Right renal cortex interstitium (tissue), 3 donors: ENCODE measurements at places on chromosomes 5 and 9. TPM values are rescaled to one million over a fixed set of nuclear protein-coding genes. Genes with fewer than 3 reads are reported as not detected.

- no peak for DNase-seq
These were observed 6.1 kb upstream of the PRR16 start for GRCh38 chr5:120457839-120458507.

GRCh38 chr5:93236807-93237421 is 344.1 kb downstream of the NR2F1-AS1 start:
- no peak for DNase-seq

GRCh38 chr5:56282216-56282615 is 49.1 kb upstream of the ANKRD55 start:
- DNase-seq: no peak

DNA sequence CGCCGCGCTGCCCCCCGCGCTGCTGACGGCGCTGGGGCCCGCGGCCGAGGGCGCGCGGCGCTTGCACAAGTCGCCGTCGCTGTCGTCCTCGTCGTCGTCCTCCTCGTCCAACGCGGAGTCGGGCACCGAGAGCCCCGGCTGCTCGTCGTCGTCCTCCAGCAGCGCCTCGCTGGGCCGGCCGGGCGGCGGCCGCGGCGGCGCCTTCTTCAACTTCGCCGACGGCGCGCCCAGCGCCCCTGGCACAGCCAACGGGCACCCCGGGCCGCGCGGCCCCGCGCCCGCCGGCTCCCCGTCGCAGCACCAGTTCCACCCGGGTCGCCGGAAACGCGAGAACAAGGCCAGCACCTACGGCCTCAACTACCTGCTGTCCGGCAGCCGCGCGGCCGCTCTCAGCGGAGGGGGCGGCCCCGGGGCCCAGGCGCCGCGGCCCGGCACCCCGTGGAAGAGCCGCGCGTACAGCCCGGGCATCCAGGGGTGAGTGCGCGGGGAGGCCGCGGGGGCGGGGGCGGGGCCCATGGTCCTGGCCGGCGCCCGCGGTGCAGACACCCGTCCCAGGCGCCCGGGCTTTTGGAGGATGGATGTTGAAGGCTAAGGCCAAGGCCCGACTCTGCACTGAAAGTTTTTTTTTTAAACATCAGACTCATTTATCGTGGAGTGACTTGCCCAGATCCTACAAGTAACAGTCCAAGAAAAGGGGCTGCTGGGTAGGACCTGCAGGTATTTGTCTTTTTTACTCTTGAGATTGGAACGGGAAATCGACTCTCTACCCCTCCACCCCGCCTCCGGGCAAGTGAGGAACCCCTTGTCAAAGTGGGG is 1.2 kb downstream of the TENT4A start:
- DNase-seq: no peak

GRCh38 chr9:27722866-27723265 is 149.6 kb upstream of the C9orf72 start:
- DNase-seq: no peak

- DNase-seq: no peak
These were observed 3.6 kb downstream of the GLDC start for GRCh38 chr9:6641961-6642360.

DNA sequence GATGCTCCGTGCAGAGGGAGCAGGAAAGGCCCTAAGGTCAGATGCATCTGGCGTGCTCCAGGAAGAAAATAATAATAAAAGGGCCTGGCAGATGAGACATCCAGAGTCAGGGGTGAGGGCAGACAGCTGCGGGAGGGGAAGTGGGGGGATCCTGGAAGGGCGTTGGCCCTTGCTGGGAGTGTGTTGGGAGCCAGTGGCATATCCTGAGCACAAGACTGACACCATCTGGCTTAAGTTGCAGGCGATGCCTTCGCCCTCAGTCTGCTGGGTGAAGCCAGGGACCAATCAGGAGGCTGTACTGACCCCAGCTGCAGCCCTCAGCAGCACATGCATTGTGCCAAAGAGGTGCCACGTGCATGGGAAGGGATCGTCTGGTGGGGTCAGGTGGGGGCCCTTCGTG is 3.8 kb downstream of the OR2V2 start:
- DNase-seq: no peak

DNA sequence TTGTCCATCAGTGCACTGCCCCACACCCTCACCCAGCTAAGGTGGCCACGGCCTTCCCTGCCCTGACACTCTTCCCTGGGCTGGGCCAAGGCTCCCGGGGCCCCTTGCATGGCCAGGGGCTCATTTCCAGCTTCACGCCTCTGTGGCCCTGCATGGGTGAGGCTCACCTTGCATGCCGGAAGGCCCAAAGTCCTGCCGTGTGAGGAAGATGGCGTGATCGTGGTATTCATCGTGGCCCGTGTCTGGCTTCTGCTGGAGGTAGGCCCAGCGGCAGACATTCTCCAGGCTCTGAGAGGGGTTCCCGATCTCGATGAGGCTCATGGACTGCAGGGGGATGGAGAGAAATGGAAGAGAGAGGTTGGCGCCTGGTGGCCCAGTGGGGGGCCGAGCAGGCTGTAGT is 98.4 kb downstream of the ZNF354C start:
- no peak for DNase-seq

DNA sequence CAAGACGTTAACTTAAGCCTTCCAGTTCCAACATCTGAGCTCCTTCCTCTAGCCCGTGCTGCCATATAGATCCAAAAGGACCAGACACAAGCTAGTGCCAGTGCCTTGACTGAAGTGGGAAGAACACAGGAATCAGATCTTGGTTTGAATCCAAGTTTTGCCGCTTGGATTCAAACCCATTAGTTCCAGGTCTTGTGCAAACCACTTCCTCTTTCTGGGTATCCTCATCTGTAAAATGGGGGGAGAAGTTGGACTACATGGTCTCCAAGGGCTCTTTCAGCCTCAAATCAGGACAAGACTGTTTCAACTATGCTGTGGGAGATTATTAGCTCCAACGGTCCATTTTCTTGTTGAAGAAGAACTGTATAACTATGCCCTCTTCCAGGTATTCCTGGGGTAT is 32.6 kb downstream of the TTLL11 start:
- no peak for DNase-seq

DNA sequence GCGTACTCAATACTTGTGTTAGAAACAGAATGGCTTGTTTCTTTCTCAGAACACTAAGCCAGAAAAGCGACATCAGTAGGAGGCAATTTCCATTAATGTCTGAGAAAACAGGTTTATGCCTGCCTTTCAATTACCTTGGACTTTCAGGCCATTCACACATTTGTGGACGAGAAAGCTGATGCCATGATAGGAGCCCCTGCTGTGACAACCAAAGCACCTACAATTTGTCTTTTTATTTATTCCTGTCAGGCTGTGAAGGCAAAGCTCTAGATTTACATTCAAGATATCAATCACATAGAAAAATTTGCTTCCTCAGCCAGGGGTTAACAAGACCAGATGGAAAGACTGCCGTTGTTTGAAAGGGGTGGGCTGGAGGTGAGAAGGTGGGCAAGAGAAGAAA is 76.2 kb downstream of the C7 start:
- no peak for DNase-seq

GRCh38 chr5:9834871-9835770 is 205.0 kb upstream of the TAS2R1 start:
- no peak for DNase-seq

DNA sequence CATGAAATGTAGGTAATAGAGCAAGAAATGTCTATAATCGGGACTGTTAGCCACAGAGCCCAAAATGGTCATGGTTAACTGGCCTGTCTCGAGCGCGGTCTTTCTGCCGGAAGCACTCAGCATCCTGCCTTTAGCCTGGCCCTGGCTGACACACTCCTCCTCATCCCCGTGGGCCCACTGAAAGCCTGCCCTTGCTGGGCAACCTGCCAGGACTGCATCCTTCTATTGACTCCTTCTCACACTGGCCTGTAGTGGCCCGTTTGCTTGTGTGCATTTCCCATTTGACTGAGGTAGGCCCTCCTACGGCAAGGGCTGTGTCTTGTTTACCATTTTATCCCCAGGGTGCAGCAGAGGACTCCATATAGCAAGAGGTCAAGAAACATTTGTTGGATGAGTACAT is 215.7 kb downstream of the ATPSCKMT start:
- no peak for DNase-seq

- DNase-seq: no peak
These were observed 214.4 kb downstream of the FOXD4L6 start for GRCh38 chr9:40913928-40914673.

GRCh38 chr5:124920909-124921666 is 174.6 kb upstream of the ZNF608 start:
- DNase-seq: no peak

DNA sequence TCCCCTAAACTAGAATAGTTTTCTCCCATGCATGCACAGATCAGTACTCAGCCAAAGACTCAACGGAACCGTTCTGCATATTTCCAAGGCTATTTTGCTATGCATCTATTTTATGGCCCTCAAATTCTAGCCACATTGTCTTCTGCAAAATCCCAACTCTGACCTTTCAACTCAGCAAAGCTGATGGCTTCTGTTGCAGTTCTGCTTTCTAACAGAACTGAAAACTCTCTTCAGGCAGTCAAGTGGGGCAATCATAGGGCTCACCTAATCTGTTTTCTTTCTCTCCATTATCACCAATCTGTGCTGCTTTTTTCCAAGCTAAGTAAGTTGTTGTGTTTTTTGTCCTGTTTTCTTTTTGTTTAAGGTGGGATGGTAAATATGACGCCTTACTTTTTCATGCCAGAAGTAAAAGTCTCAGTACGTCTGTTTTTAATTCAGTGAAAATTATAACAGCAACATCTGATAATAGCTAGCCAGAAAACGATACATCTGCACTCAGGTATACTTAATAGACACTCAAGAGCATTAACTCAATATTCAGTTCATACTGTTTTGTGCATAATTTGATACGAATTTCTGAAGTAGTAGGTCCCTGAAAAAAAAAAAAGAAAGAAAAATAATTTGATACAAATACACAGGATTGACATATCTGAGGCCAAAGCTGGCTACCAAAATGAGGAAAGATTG is 454.3 kb downstream of the TLE1 start:
- DNase-seq: no peak

DNA sequence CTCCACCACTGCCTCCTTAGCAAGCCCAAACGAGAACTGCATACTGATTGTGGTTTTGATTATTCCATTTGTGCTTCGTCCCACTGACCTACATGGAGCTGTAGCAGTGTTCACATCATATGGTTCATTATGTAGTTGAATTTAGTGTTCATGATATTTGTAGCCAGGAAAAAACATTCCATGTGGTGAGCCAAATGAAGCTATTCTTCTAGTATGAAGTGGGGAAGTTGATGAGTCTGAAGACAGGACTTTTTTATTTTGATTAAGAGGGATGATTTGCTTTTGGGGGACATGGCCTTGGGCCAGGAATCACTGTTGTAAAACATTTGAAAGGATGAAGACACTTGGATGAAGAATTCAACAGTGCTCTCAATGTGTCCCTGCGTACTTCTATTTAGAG is 192.9 kb upstream of the SLC27A6 start:
- DNase-seq: no peak

- no peak for DNase-seq
These were observed 381.8 kb upstream of the ST8SIA4 start for GRCh38 chr5:101284736-101285375.

DNA sequence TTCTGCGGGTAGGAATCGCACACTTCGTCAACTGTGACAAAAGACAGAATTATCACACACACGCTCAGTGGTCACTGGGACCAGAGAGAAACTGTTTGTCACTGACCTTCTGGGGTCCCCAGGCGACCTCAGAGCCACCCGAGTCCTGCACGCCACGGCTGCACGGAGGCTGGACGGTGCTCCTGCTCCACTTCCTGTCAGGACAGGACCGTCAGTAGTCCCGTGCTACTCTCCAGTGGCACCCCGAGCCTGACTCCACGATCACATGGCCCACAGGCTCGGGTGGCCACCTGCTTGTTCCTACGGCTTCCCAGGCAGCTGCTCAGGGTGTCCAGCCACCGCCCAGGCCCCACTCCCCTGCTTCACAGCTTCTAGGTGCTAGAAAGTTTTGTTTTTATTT is 17.9 kb downstream of the MRNIP start:
- no peak for DNase-seq

DNA sequence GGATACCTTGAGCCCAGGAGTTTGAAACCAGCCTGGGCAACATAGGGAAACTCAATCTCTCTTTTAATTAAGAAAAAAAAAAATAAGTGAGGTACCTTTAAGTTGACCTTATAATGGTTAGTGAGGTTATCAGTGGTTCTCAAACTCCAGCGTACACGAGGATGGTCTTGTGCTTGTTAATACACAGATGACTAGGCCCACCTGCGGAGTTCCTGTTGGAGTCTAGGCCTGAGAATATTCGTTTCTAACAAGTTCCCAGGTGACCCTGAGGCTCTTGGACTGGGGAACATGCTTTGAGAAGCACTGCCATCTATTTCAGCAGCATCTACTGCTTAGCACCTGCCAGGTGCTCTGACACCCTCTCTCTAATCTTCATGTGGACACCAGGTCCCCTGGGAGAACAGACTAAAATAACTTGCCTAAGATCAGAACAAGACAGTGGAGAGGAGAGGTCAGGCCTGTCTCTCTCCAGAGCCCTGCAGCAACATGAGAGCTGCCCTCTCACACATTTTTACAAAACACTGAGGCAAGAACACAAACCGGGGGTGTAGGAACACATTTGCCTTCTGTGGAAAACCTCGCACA is 24.6 kb downstream of the TLE1 start:
- DNase-seq: no peak

DNA sequence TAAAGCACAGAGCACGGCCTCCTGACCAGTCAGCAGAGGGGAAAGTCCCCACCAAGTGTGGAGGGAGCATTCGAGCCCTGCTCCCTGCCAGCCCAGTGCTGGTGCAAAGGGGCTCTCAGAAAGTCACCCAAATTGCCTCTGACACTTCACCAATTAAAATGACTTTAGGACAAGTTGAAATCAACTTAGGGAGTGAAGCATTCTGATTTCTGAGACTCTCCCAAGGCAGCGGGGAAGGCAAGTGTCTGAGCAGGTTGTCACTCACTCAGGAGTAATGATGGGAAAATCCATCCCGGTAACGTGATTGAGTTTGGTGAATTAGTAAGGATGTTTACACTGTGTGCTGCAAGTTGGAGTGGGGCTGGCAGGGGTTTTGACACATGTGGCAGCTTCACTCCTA is 73.7 kb downstream of the PCDH1 start:
- DNase-seq: no peak

DNA sequence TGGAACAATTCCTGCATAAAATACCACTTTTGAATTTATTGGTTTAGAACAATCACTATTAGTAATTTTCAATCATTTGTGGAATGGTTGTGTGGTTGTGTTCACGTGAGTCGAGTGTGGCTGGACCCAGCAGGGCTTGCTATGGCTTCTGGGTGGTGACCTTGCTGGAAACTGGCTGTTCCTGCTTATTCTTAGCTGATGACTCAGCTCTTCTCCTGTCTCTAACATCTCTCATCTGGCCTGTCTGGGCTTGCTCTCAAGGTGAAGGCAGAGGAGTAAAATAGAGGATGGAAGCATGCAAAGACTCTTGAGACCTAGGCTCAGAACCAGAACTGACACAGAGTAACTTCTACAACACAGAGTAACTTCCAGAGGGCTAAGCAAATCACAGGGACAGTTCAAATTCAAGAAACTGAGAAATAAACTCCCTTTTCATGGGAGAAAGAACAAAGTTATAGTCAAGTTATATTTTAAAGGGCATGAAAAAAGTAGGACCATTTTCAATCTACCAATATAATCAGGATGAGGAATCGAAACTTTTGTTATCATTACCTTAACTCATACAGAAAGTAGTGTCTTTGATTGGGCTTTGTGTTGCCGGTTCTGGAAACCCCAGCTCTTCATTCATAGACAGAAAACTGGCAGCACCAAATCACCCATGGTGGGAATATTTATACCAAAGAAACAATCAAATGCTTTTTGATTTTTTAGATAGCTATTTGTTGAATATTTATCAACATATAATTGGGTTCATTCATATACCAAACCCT is 665.1 kb downstream of the CDH18 start:
- DNase-seq: no peak

Gene NELFB
- polyA plus RNA-seq: 51.3 TPM

Gene HTR1A
- polyA plus RNA-seq: not detected

Gene B4GALT7
- polyA plus RNA-seq: 20.4 TPM

Gene FBXL7
- 28.7 TPM for polyA plus RNA-seq

Gene ACOT12
- polyA plus RNA-seq: 0.79 TPM

Gene SYK
- 33.3 TPM for polyA plus RNA-seq
